Endothelial cell of umbilical vein (primary cell): ENCODE measurements at places on chromosomes 7 and 10. TPM values are rescaled to one million over a fixed set of nuclear protein-coding genes. Genes with fewer than 3 reads are reported as not detected.

DNA sequence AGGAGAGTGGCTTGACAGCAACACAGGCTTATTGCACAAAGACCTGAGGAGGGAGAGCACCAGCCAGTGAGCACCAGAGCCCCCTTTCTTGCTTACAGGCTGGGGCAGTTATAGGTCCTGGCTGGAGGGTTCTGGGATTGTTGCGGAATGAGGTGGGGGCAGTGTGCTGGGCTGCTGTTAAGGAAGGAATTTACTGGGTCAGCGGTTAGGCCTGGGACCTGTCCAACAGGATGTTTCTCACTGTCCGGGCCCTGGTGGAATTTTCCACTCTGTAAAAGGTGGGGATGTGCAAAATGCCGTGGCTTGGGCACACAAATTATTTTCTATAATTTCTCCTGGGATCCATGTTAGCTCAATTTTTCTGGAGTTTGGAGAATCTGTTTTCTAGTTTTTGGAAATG, 757.3 kb downstream of the TYW1 start:
- no peak overlapping the region for H3K4me3 ChIP-seq
- H3K4me1 ChIP-seq: no peaks in the 10 kb centered on the region
- H3K36me3 ChIP-seq: no peaks in the 10 kb centered on the region
- H3K27ac ChIP-seq: no peak overlapping the region
- no peak for DNase-seq

GRCh38 chr10:124521429-124521871, 59.8 kb downstream of the LHPP start:
- H3K4me3 ChIP-seq: no peak overlapping the region
- no peak for DNase-seq
- H3K4me1 ChIP-seq: no peaks in the 10 kb centered on the region
- no peaks in the 10 kb centered on the region for H3K27me3 ChIP-seq
- no peak overlapping the region for H3K27ac ChIP-seq
- H3K36me3 ChIP-seq: no peaks in the 10 kb centered on the region

DNA sequence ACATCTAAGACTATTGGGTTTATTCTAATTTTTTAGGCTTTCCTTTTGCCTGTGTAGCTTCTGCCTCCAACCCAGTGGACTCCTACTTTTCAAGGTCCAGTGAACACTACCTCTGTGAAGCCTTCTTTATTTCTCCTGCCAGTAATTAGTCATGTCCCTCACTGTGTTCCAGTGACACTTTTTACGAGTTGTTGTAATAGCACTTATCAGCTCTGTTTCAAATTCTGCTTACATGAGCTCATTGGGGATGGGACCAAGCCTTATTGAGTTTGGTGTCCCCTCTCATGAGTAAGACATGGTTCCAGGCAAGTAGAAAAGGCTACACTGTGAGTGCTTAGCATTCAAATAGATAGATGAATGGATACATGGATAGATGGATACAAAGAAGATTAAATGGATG, 184.6 kb downstream of the HIBADH start:
- no peak for DNase-seq
- no peak overlapping the region for H3K4me3 ChIP-seq
- H3K36me3 ChIP-seq: no peaks in the 10 kb centered on the region
- H3K27ac ChIP-seq: no peak overlapping the region

The WDR86 gene
- total RNA-seq: not detected in 2 replicates

The PNLIPRP2 gene
- not detected in 2 replicates for total RNA-seq

The SUN3 gene
- not detected in 2 replicates for total RNA-seq

The EVX1 gene
- not detected in 2 replicates for total RNA-seq

The MRLN gene
- not detected in 2 replicates for total RNA-seq

The POR gene
- 71.9 and 73.6 TPM in 2 replicates for total RNA-seq

The NAT16 gene
- total RNA-seq: not detected in 2 replicates
